Motor neuron (in vitro differentiated cells): ENCODE measurements at places on chromosomes 5 and 9. TPM values are rescaled to one million over a fixed set of nuclear protein-coding genes. Genes with fewer than 3 reads are reported as not detected.

The GFI1B gene
- 0.09 and 0.41 TPM in 2 replicates for total RNA-seq

The PCDHGA12 gene
- 1.6 and 3.2 TPM in 2 replicates for total RNA-seq

The IFNA2 gene
- not detected in 2 replicates for total RNA-seq

The IL5 gene
- total RNA-seq: not detected in 2 replicates

The WDR38 gene
- 1.0 and 1.2 TPM in 2 replicates for total RNA-seq

The FOXD4L5 gene
- total RNA-seq: 0.78 and 0.85 TPM in 2 replicates

The UBE2B gene
- 36.7 and 38.1 TPM in 2 replicates for total RNA-seq

The TMCO6 gene
- total RNA-seq: 11.8 and 12.1 TPM in 2 replicates

The MAP3K1 gene
- 8.9 and 10.0 TPM in 2 replicates for total RNA-seq

The PCDHA9 gene
- total RNA-seq: 0.05 TPM in 2 replicates

The PCDHA1 gene
- 0.76 and 0.78 TPM in 2 replicates for total RNA-seq

The LECT2 gene
- total RNA-seq: not detected in 2 replicates

The MIGA2 gene
- total RNA-seq: 15.2 and 19.4 TPM in 2 replicates

The SPINK7 gene
- 0.42 TPM in 1 of 2 replicates, not detected in the other for total RNA-seq

The IRF1 gene
- total RNA-seq: 14.7 and 15.1 TPM in 2 replicates

The PITX1 gene
- total RNA-seq: 7.4 and 8.6 TPM in 2 replicates

The OTP gene
- total RNA-seq: 0.26 and 1.1 TPM in 2 replicates

The RNF224 gene
- total RNA-seq: 0.63 and 0.71 TPM in 2 replicates

The RMI1 gene
- 9.3 and 10.0 TPM in 2 replicates for total RNA-seq

The ZNG1F gene
- total RNA-seq: 11.0 and 11.5 TPM in 2 replicates

The ADAMTS16 gene
- 0.90 and 6.9 TPM in 2 replicates for total RNA-seq

The FUT7 gene
- total RNA-seq: 0.14 and 0.26 TPM in 2 replicates

The F12 gene
- 3.0 and 3.6 TPM in 2 replicates for total RNA-seq

The HRH2 gene
- 6.2 and 7.2 TPM in 2 replicates for total RNA-seq

The NR2F1 gene
- 80.9 and 93.8 TPM in 2 replicates for total RNA-seq

The DAP gene
- total RNA-seq: 34.4 and 60.3 TPM in 2 replicates

The MYMK gene
- not detected in 2 replicates for total RNA-seq

The KLF4 gene
- total RNA-seq: 211 and 285 TPM in 2 replicates

The LRRC19 gene
- total RNA-seq: 0.24 and 0.43 TPM in 2 replicates

The ARRDC1 gene
- 12.1 and 14.0 TPM in 2 replicates for total RNA-seq

The AJM1 gene
- total RNA-seq: 2.4 and 3.1 TPM in 2 replicates

The SLC1A1 gene
- 0.27 TPM in 1 of 2 replicates, not detected in the other for total RNA-seq

The SH3GL2 gene
- 24.5 and 27.4 TPM in 2 replicates for total RNA-seq

The CDKN2A gene
- 15.5 and 16.1 TPM in 2 replicates for total RNA-seq

The GABRP gene
- total RNA-seq: 0.45 and 0.56 TPM in 2 replicates

The IL33 gene
- total RNA-seq: 2.3 and 2.5 TPM in 2 replicates

The MAPK9 gene
- total RNA-seq: 20.2 and 20.8 TPM in 2 replicates

The TAF11L5 gene
- 8.5 TPM in 1 of 2 replicates, not detected in the other for total RNA-seq

The BAAT gene
- 0.54 TPM in 1 of 2 replicates, not detected in the other for total RNA-seq

The GBA2 gene
- total RNA-seq: 24.5 and 26.5 TPM in 2 replicates

The KIF20A gene
- total RNA-seq: 31.3 and 37.5 TPM in 2 replicates

The ANKRD34B gene
- total RNA-seq: 0.10 TPM in 1 of 2 replicates, not detected in the other

The GCNT4 gene
- total RNA-seq: 0.07 and 0.15 TPM in 2 replicates

The IRGM gene
- total RNA-seq: 0.73 TPM in 1 of 2 replicates, not detected in the other

The SVEP1 gene
- 2.8 and 2.9 TPM in 2 replicates for total RNA-seq

The OBP2B gene
- not detected in 2 replicates for total RNA-seq

The TMEM252 gene
- total RNA-seq: 0.14 TPM in 1 of 2 replicates, not detected in the other

The ADAMTS2 gene
- total RNA-seq: 0.50 and 0.60 TPM in 2 replicates

The CCNI2 gene
- 2.6 and 5.6 TPM in 2 replicates for total RNA-seq
